Hematopoietic multipotent progenitor cell treated with erythropoietin and hydrocortisone succinate and interleukin-3 and kit ligand, for 4 days (in vitro differentiated cells): ENCODE measurements at places on chromosomes 2 and 18.
A peak's percentile ranks its signal among the peaks of the same experiment; 100 is the strongest.

DNA sequence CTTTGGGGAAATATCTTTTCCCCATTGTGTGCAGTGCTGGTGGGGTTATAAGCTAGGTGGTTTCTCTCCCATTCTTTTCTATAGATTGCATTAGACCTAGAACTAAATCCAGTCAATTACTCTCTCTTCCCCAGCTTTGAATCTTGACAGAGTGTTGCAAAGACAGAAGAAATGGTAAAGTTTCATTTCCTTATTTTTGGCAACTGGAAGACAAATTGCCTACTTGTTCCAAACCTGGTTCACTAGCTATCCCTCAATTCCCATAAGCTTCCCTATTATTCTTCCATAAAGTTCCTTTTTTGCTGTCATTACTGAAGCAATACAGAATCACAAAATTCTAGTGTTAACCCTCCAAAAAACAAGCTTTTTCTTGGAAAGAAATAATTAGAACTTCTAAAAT lies 94.0 kb upstream of the ITGA4 start:
- no peak for DNase-seq

GRCh38 chr2:108351889-108352288 lies 25.9 kb upstream of the SULT1C4 start:
- DNase-seq, result peak; percentile 83

- DNase-seq, result no peak
These were observed 30.2 kb upstream of the LRATD1 start for GRCh38 chr2:14602309-14602708.

- DNase-seq, result no peak
These were observed 30.0 kb upstream of the KLHL14 start for GRCh38 chr18:32802591-32803451.

- DNase-seq, result no peak
These were observed 410.4 kb downstream of the DSC3 start for GRCh38 chr18:30632071-30632698.

- no peak for DNase-seq
These were observed 296.0 kb downstream of the NDUFA10 start for GRCh38 chr2:239729151-239729550.

DNA sequence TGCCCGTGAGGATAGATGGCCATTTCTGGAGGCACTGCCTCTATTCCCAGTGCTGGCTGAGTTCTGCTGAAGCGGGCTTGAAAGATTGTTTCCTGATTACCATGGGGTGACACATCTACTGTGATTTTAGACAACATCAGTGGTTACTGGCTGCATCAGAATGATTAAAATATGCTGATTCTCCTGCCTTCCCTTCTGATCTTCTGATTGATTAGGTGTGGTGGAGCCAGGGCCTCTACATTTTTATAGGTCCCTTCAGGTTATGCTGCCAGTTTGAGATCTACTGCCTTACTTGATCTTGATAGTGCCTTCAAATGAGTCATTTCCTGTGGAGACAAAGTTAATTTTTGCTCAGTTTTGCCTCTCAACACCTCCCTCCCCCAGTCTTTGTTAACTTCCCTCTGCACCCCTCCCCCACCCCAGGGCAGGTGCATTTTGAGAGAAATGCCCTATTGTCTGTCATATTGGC lies 31.6 kb upstream of the SNORC start:
- peak; percentile 81 for DNase-seq

DNA sequence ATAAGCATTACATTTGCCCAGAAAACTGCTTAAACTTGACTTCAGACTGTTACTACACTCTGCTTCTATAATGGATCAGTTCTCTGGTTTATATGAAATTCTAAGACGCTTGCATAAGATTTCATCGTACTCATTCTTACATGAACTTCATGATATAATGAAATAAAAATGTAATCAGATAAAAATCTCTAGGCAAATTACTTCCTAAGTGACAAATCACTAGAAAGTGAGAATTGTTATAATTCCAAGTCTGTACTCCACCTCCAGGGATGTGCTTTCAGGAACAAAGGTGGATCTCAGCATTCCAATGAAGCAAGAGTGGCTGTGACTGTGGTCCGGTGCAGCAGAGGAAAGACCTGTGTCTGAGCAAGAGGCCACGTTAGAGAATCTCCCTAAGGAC lies 226.2 kb downstream of the PIEZO2 start:
- DNase-seq, result no peak

- DNase-seq, result no peak
These were observed 52.7 kb upstream of the ITM2C start for GRCh38 chr2:230812033-230812432.

DNA sequence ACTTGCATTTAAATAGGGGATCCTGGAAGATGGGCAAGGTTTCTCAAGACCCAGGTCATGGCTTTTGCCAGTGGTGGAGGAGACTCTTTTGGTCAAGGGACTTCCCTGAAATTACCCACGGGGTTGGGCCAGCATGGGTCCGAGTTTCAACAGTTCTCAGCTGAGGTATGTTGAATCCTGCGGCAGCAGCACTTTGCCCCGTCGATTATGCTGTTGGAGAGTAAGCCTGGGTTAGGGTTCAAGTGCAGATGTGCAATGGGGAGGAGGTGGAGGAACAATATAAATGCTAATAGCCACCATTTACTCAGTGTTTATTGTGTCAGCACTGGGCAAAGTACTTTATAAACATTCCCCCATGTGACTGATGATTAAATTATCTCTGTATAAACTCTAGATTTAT lies 96.0 kb upstream of the GATA6 start:
- DNase-seq, result no peak

DNA sequence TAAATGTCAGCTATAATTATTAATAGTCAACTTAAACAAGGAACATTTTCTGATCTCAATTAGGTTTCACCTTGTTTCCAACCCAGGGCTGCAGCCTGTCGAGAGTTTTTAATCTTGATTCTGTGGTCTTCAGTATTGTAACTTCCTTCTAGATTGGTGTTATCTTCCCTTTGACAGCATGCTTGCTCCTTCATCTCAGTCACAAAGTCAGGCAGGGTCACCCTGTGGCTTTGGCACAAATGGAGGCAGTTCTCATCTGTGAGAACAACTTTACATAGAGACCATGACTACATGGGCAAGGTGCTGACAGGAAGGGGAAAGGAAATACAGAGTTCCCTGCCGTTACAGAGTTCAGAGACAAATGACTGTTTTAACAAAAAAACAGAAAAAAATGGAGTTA lies 50.5 kb downstream of the HNRNPLL start:
- DNase-seq, result peak; percentile 94

GRCh38 chr18:49031511-49032188 lies 80.9 kb upstream of the SMAD7 start:
- DNase-seq, result peak; percentile 44

- DNase-seq, result no peak
These were observed 123.0 kb upstream of the SETBP1 start for GRCh38 chr18:44557616-44558151.

GRCh38 chr18:59878644-59879043 lies 21.2 kb upstream of the PMAIP1 start:
- DNase-seq, result no peak

- no peak for DNase-seq
These were observed 60.3 kb upstream of the DYNC1I2 start for GRCh38 chr2:171626949-171627348.

- peak; percentile 18 for DNase-seq
These were observed 96.7 kb downstream of the GAREM1 start for GRCh38 chr18:32373995-32374394.

DNA sequence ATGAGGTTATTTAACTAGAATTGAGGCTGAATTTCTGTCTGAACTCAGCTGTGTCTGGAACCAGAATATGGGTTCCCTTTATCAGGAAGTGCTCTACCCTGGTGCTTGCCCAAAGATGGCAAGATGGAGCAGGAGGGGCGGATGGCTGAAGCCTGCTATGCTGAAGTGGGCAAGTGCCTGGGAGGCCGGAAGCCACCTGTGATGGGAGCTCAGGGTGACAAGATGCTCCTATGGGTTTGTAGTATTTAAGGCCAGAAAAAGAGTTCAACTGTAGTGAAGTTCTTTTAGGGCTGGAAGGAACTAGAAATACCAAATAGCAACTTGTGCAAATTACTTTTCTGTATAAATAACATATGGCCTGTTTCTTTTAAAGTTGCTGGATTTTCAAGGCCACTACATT lies 808.9 kb upstream of the RAB6C start:
- no peak for DNase-seq

GRCh38 chr18:44955825-44956224 lies 275.1 kb downstream of the SETBP1 start:
- DNase-seq, result no peak

DNA sequence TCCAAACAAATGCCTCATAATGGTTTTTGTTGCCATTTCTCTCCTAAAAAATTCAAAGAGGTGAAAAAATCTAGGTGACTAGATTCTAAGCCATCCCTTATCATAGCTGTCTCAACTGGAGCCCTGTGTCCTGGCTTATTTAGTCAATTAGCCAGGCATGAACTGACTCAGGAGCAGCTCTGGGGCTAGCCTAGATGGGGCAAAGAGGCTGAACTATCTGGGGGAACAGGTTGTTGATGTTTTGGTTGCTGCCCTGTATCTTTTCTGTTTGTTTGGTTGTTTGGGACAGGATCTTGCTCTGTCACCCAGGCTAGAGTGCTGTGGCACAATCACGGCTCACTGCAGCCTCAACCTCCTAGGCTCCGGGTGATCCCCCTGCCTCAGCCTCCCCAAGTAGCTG lies 14.7 kb downstream of the GEMIN6 start:
- DNase-seq, result no peak

- DNase-seq, result peak; percentile 8
These were observed 16.9 kb downstream of the LYG2 start for GRCh38 chr2:99238599-99238998.

GRCh38 chr2:32932825-32933755 lies 13.7 kb upstream of the LTBP1 start:
- DNase-seq, result no peak
